ENCODE measurements at places on chromosomes 3 and 15.

DNA sequence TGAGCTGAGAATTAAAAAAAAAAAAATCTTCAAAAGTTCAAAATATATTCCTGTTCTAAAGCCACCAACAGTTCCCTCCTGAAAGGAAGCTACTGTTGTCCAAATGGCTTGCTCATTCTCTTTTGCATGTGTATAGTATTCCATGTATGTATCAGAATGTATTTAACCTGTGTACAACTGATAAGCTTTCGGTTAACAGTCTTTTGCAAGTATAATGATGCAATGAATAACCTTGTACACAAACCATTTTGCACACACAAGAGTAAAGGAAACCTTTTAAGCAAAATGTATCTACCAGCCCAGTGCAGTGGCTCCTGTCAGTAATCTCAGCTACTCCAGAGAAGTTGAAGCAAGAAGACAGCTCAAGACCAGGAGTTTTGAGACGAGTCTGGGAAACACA lies 32.6 kb downstream of the TOPBP1 start:
- no peak for DNase-seq

GRCh38 chr15:41575282-41575681 lies 16.3 kb downstream of the TYRO3 start:
- DNase-seq: no peak

DNA sequence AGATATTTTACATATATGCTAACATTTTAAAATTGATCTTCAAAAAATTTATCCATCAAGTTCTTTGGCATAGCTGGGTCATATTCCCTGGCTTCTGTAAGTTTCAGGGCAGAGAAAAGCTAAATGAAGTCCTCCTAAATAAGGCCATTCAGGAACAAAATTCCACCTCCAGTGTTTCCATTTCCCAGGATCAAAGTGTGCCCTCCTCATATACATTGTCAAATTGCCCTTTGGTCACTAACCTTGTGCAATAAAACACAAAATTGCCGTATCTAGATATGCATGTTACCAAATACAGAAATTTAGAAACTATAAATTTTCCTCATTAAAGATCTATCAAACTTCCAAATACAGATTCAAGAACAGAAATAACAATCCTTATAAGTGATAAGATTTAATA lies 10.6 kb downstream of the CEP152 start:
- no peak for DNase-seq

DNA sequence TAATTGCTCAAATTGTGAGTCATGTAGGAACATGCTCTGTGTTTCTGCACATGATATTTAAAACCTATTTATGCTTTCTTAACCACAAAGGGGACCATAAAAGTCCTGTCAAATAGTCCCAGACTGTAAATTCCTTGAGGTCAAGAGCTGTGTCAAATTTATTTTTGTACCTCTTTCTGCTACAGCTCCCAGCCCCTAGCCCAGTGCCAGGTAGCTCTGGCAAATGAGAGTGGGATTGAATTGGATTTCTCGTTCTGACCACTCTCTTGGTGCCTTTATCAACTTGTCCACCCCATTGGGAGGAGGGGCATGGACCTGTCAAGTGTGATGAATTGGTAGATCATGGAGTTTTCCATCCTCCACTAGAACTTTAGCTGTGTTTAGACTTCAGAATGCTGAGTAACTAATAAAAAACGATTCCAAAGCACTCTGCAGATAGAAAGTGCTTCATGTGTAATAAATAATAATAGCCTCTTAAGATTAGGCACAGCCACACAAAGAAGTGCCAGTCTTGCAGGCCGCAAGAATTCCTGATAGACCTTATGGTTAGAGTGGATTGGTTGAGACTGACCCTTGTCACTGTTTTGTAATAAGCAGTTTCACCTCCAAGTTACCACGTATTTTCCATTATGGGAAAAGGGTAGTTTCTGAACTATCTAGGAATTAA lies 120.4 kb downstream of the LPP start:
- no peak for DNase-seq

DNA sequence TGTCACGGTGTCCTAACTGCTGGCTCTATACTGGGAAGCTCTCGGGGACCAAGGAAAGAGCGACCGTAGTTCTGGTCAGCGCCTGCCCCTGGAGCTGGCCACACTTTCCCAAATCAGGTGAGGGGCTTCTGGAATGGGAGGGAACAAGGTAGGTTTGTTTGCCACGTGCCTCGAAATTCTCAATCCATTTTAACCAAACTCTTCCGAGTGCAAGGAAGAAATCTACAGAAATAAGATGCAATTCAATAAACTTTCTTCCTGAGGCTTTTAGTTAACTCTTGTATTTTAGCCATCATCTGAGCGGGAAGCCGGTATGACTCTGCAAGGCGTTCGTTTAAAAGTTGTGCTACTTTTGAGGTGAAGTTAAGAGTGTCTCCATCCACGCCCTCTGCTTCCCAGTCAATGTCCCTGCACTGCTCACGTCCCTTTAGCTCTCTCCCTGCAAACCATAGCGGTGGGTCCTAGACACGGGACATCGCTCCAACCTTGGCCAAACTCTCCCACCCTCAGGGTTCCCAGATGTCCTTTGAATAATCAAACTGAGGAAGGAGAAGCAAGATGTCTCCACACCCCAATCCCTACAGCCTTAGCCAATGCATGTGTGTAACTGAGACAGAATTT lies 597 bp downstream of the AGTR1 start:
- no peak for DNase-seq

GRCh38 chr15:31335989-31336592 lies 9.5 kb downstream of the KLF13 start:
- no peak for DNase-seq

DNA sequence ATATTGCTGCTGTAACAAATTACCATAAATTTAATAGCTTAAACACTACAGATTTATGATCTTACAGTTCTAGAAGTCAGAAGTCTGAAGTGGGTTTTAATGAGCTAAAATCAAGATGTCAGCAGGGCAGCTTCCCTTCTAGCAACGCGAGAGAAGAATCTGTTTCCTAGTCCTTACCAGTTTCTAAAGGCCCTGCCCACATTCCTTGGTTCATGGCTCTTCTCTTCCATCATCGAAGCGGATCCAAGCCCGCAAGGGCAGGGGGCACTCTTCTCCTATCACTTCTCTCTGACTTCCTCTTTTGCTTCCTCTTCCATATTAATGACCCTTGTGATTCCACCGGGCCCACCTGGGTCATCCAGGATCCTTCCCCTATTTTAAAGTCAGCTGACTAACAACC lies 16.1 kb downstream of the MINDY4B start:
- no peak for DNase-seq

- DNase-seq: no peak
Observed at GRCh38 chr3:82012775-82013174, 251.3 kb upstream of the GBE1 start.

GRCh38 chr15:79101866-79102581 lies 11.4 kb upstream of the RASGRF1 start:
- DNase-seq: no peak

GRCh38 chr3:182508919-182509711 lies 284.2 kb upstream of the ATP11B start:
- DNase-seq: no peak

GRCh38 chr3:171056528-171056927 lies 30.0 kb upstream of the SLC2A2 start:
- DNase-seq: no peak

DNA sequence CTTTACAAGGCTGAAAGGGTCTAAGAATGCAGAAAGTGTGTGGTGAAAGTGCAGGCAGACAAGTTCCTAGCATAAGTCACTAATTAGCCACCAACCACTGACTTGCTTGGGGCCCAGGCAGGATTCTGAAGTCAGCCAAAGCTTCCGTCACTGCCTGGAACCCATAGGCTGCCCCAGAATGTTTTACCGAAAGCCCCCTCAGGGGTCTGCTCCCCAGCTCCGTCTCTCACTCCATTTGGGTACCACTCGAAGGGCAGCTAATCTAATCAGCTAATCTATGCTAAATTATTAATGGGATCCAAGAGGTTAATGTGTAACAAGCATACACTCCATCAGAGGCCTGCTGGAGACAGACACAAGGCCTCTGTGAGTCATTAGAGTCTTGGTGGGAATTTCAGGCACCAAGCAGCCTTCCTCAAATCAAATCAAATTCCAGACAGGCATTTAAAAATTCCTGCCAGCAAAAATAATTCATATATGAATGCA lies 13.2 kb downstream of the ADAMTS9 start:
- DNase-seq: no peak

- DNase-seq: no peak
Observed at GRCh38 chr15:44519537-44519936, 17.4 kb upstream of the EIF3J start.

DNA sequence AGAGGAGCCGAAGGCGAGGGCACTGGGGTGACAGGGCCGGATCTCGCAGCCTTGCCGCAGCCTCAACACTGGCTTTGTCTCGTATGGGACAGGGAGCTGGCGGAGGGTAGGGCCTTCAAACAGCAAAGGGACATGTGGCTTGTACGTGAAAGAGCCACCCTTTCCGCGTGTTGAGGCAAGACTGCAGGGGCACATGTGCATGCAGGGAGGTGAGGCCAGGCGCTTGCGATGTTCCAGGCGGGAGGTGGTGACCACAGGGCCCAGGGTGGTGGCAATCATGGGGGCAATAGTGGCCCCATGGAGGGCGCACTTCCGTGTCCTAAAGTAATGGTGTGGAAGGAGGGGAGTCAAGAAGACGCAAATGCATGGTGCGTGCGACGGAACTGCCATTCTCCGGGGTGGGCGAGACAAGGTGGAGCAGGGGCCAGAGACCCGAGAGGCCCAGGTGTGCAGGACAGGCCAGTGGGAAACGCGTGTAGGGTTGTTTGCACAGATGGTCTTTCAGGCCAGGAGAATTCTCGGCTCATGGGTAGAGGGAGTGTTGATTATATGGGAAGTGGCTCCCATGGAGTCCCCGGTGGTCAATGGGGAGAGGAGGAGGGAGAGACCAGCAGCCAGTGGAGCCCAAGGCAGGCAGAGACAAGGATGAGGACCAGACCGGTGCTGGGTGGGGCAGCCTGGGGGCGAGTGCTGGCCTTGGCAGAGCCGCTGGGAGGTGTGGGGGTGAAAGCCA lies 45.8 kb upstream of the PCSK6 start:
- DNase-seq: no peak

DNA sequence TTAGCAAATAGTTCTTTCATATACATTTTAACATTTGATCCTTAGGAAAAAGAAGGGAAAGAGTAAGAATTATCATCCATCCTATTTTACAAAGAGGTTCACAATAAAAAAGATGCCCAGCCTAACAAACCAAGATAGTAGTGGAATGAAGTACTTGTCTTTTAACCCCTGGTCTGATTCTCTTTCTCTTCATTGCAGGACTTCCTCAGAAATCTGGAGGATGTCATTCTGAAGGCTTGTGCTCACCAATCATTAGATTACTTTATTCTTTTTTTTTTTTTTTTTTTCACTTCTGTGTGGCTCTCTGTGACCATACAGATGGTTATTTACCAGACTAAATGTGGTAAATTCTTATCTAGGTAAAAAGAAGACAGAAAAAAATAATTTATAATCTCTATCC lies 7.0 kb downstream of the HDGFL3 start:
- no peak for DNase-seq

- DNase-seq: no peak
Observed at GRCh38 chr3:119301662-119302061, 7.5 kb downstream of the ARHGAP31 start.

GRCh38 chr3:187822402-187822801 lies 77.1 kb upstream of the BCL6 start:
- DNase-seq: no peak

DNA sequence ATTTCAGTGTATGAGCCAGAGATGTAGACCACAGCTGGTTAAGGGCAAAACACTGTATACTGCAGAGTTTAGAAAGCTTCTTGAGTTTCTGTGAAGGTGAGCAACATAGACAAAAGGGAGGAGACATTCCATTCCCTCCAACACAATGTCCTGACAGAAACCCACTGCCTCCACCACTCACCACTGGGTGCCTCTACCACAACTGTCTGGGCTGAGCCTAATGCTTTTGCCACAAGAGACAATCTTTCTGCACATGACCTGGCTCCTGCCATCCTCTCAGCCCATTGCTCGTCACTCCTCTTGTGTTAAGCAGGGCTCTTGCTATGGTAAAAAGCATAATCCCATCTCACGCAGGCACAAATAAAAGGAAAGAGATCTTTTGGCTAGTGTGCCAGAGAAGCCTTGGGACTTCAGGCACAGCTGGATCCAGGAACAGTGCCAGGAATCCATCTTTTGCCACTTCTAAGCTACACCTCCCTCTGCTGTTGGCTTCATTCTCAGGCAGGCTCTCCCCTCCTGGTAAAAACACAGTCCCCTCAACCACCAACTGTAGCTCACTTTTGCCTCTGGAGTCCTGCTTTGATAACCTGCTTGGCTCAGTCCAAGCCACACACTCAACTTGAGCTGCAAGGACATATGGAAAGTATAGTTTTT lies 140.6 kb upstream of the PRR20G start:
- no peak for DNase-seq

DNA sequence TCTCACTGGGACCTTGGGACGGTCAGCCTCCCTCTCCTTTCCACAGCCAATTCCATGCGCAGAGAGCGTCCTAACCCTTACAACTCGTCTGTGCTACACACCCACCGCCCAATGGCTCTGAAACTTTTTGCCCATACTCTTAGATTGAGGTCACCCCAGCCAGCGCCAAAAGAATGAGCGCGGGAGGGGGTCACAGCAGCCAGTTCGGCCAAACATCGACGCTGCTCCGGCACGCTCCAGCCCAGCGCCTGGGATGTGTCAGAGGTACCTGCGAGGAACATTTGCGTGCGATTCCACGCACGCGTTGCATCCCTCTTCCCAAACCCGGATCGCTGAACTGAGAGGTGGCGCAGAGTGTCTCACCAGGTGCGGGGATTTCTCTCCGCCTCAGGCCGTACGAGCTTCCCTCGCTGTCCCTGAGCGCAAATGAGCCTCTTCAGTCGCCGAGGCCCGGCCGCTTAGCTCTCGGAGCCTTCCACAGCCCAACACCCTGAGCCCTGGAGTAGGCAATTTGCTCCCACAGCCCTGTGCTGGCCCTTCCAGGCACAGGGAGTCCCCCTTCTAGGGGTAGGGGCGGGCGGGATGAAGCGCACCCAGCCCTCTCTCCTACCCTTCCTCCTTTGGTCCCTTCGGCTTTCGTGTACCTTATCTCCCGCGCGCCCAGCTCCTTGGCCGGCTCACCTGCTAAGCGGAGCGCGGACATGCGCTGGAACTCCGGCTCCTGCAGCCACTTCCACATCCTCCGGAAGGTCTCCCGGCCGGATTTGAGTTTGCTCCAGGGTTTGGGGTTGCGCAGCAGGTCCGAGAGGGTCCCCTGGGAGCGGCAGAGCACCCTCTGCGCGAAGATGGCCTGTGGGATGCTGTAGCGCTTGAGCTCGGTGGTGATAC lies 1.8 kb downstream of the ONECUT1 start:
- peak; percentile 26 for DNase-seq

Measured in GM20000 (cell line).